ENCODE measurements at places on chromosomes 11 and 22.
A peak's percentile ranks its signal among the peaks of the same experiment; 100 is the strongest.

GRCh38 chr22:47144791-47145425 lies 382.5 kb downstream of the TBC1D22A start:
- DNase-seq, result no peak

- no peak for DNase-seq
These were observed 1291.0 kb upstream of the CNTN5 start for GRCh38 chr11:97729546-97730272.

- DNase-seq, result no peak
These were observed 2.5 kb upstream of the LRRC74B start for GRCh38 chr22:21042978-21043859.

GRCh38 chr11:64316672-64317324 lies 561 bp downstream of the TRMT112 start:
- DNase-seq, result peak; percentile 40

DNA sequence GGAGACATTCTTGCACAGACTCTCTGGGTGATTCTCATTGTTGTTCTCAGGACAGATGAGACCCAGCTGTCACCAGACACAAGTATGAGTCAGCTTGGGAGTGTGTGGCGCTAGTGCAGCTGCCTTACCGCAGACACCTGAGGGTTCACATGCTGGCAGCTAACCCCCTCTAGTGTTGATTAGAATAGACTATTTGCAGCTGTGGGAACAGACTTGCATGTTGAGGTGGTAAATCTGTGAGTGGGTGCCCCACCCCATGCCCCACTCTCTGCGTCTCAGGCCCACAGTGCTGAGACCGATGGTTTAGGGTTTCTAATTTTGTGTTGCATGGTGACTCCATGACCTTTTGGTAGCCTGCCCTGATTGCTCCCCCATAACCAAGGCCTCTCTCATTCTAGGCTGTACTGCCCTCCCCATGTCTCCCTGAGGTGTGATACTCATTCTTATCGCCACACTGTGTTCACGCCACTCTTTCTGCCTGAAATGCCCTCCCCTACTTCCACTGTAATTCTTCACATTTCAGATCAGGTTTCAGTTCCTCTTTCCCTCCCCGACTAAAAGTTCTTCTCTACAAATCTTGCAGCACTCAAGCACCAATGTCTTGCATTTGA lies 73.7 kb upstream of the KIRREL3 start:
- DNase-seq, result peak; percentile 57

GRCh38 chr11:79414644-79415317 lies 26.0 kb downstream of the TENM4 start:
- DNase-seq, result peak; percentile 94

- DNase-seq, result no peak
These were observed 1.2 kb downstream of the DKK3 start for GRCh38 chr11:12007230-12007593.

- DNase-seq, result no peak
These were observed 188.8 kb upstream of the CADM1 start for GRCh38 chr11:115693002-115693401.

DNA sequence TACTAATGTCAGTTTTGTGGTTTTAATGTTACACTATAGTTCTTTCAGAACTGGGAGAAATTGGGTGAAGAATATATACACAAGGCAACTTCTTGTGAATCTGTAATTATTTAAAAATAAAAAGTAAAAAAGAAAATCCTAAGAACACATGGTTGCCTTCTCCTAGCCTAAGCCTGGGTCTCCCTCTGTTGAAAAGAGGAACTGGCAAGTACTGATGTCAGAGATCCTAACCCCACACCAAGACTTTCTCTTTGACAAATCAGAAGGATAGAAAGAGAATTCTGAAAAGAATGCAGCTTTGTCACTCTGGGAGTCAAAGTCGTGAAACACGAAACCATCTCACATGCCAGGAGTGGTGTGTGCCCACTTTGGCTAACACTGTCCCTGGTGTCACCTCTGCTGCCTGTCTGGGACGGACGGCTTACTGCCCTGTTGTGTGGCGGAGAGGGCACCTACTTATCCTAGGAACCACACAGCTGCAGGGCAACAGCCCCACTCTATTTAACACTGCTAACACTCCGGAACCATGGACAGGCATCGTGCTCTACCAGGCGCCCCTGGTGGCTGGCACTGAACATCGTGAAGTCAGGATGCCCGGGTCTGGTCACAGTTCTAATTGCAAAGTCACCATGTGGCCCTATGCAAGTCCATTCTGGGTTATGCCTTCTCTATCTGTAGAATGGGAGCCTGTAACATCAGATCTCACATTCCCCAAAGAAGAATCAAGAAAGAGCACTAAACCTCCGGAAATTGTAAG lies 108.7 kb upstream of the CD82 start:
- DNase-seq, result no peak

GRCh38 chr22:37748659-37749058 lies 51.8 kb downstream of the TRIOBP start:
- no peak for DNase-seq

DNA sequence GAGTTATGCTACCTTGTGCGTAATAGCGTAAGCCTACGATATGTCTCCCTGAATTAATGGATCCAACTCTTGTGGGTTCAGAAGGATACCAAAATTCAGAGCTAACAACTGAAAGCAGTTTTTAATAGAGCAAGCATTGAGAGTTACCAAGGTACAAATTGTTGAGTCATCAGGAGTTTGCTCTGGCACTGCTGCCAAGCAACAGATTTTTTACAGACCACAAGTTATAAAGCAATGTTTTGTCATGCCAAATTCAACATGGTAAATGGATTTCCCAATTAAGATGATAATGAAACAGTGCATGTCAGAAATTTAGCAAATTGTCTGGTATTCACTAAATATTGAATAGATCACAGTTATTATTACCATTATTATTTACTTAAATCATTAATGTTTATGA lies 295.6 kb downstream of the NELL1 start:
- peak; percentile 80 for DNase-seq

GRCh38 chr22:20295262-20296064 lies 24.4 kb downstream of the DGCR6L start:
- no peak for DNase-seq

DNA sequence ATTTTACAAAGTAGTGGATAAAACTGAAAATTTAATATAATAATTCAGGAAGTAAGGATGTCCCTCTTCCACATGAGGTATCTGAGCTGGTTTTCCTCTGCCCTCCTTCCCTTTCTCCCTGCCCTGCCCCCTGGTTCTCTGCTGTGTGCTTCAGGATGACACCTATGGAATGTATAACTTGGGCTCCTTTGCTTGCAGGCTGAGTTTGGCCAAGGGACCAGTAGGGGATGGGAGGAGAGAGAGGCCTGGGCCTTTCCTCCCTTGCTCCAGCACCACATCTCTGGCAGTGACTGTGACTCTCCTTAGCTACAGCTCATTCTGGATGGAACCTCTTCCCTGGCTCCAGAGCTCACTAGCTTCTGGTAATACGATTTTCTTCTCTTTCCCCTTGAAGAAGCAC lies 10.1 kb downstream of the IRAG1 start:
- no peak for DNase-seq

- DNase-seq, result peak; percentile 92
These were observed 125.0 kb upstream of the ARHGAP42 start for GRCh38 chr11:100562128-100562527.

GRCh38 chr11:72267956-72268617 lies 24.1 kb upstream of the PHOX2A start:
- no peak for DNase-seq

DNA sequence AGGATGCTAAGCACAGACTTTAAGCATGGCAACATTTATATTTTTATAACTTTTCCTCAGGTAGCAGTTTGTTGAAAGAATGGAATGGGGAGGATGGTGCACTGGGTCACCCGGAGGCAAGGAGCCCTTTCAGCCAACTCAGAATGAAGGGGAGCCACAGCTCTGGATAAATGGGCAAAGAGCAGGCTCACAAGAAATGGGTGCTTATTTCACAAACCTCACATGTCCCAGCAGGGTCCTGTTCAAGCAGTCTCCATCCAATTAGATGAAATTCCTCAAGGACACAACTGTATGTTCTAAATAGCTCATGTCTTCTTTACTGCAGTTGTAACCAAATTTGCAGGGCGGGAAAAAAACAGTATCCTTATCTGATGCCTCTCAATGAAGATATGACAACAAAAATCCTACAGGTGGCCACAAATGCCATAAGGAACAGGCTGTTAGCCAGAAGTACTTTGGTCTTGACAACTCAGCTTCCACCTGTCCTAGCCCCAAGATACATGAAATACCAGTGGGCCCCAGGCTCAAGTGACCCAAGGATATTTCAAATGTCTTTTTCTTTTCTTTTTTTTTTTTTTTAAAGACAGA lies 48.2 kb downstream of the MAPK1 start:
- no peak for DNase-seq

- peak; percentile 6 for DNase-seq
These were observed 10.1 kb downstream of the C11orf87 start for GRCh38 chr11:109432105-109432504.

- no peak for DNase-seq
These were observed 90.0 kb upstream of the LINC01488 start for GRCh38 chr11:69391192-69392103.

- DNase-seq, result no peak
These were observed 7.6 kb downstream of the ACAD8 start for GRCh38 chr11:134260983-134261382.

- DNase-seq, result no peak
These were observed 45.8 kb downstream of the LMO1 start for GRCh38 chr11:8217926-8218325.

DNA sequence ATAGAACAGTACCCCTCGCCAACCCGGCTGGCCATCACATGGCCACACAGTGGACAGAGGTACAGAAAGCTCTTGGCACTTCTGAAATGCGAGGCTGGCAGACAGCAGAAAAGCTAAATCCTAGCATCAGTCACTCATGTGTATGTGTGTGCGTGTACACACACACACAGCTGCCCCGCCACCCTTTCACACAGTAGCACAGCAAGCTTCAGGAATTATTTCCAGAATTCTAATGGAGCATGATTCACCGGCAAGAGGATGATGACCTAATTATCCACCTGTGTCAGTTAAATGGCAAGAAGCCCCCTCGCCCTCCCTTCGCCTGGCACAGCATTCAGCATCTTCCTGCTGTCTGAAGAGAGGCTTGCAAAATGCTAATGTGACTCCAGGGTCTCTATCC lies 336.0 kb downstream of the SHANK2 start:
- no peak for DNase-seq

DNA sequence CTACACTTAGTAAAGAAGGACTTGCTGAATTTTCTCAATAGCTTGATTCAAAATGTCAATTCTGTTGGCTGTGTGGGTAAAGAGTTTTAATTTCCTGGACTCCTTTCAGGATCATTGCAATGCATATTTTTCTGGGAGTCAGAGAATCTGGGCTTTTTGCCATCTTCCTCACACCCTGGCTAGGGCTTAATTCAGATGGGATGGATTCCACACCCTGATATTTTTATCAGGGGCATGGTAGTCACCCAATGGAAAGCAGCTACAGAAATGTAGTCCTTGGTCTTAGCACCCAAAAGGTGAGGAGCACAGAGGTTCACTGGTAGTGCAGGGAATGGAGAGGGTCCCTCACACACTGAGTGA lies 79.3 kb downstream of the SGSM3 start:
- peak; percentile 81 for DNase-seq

DNA sequence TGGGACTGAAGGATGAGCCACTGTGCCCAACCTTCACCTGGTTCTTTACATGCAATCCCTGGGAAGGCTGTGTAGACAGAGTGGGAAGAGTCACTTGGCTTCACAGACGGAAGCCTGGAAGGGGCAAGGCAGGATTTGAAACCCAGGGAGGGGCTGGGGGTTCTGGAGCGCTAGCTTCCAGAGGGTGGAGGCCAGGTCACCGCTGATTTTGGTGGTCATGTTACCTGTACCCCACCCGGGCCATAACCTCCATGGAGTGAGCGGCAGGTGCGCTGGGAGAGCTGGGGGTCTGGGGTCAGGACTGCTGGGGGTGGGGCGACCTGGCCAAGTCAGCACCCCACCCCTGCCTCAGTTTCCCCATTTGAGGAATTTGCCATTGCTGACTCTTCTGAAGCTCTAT lies 38.3 kb downstream of the PDGFB start:
- DNase-seq, result no peak

DNA sequence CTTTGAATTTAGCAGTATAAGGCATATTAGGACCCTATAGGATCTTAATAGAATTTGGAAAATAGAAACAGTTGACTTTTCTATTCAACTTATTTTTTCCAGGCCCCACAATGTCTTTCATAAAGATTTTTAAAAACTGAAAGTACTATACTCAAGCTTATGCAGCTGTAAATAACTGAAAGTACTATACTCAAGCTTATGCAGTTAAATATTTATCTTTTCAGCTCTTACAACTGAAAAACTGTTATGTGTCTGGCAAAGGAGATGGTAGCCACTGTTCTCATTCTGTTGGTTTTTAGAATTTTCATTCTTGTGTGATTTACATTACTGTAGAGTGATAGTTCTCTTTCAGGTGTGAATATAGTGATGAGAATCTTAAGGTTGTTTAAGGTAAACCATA lies 16.5 kb downstream of the HIPK3 start:
- no peak for DNase-seq

DNA sequence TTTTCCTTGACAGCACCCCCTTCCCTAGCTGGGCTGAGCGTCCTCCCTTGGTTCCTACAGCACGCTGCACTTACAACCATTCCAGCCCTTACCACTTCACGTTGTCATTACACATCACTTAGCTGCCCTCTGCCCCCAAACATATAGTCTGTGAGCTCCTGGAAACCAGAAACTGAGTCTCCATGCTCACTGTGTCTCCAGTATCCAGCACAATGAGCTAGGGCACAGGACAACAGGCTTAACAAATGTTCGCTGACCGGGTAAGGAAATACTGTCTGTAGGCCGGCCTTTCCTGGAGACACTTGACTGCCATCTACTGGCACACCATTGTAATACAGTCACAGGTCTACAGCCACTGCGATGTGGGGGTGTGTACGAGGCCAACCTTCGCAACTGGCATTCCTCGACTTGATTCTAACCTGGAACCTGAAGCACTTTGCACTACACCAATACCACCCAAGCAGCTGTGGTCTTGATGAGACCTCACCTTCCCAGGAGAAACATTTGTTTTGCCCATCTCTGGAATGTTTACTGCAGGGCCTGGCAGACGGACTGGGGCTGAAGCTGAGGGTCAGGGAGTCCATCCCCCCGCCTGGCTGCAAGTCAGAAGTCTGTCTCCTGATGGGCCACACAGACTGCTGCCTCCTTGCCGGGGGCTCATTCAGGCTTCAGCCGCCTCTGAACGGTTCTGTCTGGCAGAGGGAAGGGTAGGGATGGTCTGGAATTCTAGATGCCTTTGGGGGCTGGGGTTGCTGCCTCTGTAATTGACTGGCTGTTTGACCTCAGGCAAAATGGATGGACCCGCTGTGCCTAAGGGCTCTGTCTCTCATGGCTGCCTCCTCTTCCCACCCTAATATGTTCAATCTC lies 72.0 kb downstream of the SYN3 start:
- peak; percentile 91 for DNase-seq

DNA sequence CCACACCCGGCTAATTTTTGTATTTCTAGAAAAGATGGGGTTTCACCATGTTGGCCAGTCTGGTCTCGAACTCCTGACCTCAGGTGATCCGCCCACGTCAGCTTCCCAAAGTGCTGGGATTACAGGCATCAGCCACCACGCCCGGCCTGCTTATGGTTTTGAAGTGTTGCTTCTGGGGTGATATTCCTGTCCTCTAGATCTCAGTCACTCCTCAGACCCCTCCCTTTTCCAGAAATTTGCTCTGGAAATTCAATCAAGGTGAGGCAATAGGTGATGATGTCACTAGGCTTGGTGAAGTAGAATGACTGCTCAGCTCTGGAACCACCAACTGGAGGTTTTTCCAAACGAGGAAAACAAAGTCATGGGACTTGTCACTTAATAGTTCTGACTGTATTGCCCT lies 36.6 kb upstream of the CREB3L1 start:
- no peak for DNase-seq

- no peak for DNase-seq
These were observed 27.0 kb downstream of the GDPD5 start for GRCh38 chr11:75498556-75499255.
